ENCODE measurements at places on chromosomes 4 and X. TPM values are rescaled to one million over a fixed set of nuclear protein-coding genes. Genes with fewer than 3 reads are reported as not detected.
A peak's percentile ranks its signal among the peaks of the same experiment; 100 is the strongest.

PIM2 gene
- total RNA-seq: 5.6 TPM

PRAF2 gene
- 48.4 TPM for total RNA-seq

DNA sequence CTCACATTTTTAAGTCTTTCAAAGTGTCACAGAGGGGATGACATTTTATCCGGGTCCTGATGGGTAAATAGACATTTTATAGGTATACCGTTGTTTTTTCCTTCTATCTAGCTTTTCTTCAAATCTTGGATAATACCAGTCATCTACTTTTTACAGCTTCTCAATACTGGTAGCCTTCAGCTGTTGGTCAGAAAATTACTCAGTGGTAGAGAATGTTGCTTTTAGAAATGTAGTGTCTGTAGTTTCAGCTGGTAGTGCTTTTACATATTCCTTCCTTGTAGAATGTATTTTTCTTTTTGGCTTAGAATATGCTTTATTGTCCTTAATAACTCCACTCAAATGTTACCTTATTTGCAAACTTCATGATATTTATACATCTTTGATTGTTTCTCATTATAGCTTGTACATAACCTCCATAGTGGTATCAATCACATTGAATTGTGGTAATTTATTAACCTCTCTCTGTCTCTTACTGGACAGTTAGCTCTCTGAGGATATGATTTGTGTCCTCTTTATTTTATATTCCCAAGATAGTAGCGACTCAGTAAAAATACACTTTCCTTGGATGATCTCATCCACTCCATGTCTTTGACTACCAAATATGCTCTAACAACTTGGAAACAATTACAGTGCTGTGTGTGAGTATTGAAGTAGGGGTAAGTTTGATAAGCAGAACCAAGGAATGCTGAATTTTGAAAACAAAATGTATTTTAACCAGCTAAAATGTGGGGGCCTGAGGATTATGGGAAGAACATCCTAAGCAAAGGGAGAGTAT is 53.8 kb downstream of the RAP1GDS1 start:
- DNase-seq: no peak

DNA sequence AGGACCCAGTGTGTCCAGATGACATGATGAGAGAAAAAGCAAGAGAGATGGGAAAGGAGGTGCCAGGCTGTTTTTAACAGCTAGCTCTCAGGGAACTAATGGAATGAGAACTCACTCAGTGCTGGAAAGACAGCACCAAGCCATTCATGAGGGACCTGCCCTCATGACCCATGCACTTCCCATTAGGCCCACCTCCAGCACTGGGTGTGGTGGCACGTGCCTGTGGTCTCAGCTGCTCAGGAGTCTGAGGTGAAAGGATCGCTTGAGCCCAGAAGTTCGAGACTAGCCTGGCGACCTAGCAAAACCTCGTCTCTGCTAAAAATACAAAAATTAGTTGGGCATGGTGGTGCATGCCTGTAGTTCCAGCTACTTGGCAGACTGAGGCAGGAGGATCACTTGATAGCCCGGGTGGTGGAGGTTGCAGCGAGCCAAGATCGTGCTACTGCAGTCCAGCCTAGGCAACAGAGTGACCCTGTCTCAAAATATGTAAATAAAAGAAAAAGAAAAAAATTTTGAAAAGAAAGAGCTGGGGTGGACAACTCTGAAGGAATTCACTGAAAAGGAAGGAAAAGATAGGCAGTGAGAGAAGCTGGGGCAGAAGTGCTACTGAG is 50.9 kb downstream of the FAM193A start:
- DNase-seq: no peak

GRCh38 chr4:111433441-111433840 is 711.8 kb upstream of the FAM241A start:
- DNase-seq: no peak

DNA sequence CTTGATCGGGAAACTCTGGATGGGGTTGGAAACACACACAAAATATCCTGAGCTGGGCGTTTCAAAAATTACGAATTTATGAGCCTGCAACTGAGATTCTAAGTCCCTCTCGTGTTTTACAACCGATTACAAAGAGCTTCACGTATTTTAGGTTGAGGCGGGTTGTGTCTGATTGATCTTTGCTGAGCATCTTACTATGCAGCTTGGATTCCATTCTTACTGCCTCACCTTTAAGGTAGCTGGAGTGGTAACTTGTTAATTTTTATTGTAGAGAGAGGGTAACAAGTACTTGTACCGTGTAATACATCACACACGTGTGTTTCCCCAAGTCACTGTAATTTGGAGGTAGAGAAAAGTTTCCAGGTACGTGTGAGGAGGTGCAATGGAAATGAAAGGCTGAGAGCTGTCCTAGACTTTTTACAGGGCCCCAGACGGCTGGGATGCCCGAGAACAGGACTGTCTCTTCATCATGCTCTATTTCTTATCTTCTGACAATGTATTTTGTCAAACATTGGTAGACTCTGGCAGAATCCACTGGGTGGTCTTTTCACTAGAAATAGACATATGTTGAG is 97.8 kb upstream of the TENM3 start:
- DNase-seq: no peak

DNA sequence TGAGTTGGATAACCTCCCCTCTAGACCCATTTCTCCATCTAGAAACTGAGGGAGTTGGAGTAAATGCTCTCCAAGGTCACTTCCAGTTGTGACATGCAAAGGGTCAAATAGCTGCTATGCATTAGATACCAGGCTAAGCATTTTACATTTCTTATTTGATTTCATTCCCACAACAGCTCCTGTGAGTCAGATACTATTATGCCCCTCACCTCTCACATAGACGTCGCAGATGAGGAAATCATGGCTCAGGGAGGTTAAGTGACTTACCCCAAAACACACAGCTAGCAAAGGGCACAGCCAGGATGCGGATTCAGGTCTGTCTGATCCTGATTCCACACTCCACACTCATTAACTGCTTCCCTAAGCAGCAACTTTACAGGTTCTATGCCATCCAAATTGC is 57.7 kb downstream of the PRPS1 start:
- DNase-seq: no peak

GRCh38 chr4:107444-108429 is 16.6 kb upstream of the ZNF718 start:
- no peak for DNase-seq

- no peak for DNase-seq
These were observed 1317.6 kb downstream of the ADGRL3 start for GRCh38 chr4:62517716-62518115.

- peak; percentile 90 for DNase-seq
These were observed 4.8 kb downstream of the FLNA start for GRCh38 chrX:154369449-154370299.

DNA sequence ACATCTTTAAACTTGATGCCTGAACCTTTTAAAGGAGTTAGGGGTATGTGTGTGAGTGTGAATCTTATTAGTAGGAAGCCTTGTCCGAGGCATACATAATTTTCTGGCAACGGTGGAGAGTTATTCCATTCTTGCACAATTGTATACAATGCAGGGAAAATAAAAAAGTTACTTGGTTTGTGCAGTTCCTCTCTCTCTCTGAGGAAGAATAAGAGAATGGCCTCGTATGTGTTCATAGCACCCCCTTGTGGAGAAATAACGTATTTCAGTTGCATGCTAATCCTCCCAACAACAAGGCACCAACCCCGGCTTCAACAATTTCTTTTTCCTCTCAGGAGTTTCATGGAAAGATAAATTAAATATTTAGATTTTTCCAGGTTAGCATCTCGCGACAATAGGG is 33.7 kb upstream of the FGF13 start:
- DNase-seq: no peak

GRCh38 chrX:103404231-103405008 is 28.1 kb downstream of the BEX3 start:
- DNase-seq: peak; percentile 87

GRCh38 chr4:102598086-102598761 is 97.1 kb downstream of the NFKB1 start:
- DNase-seq: no peak

Data from ascending aorta (tissue), 2 donors.